ENCODE measurements at places on chromosomes 1 and 21.

GRCh38 chr1:59570524-59570923 is 244.2 kb upstream of the HOOK1 start:
- DNase-seq, result no peak

DNA sequence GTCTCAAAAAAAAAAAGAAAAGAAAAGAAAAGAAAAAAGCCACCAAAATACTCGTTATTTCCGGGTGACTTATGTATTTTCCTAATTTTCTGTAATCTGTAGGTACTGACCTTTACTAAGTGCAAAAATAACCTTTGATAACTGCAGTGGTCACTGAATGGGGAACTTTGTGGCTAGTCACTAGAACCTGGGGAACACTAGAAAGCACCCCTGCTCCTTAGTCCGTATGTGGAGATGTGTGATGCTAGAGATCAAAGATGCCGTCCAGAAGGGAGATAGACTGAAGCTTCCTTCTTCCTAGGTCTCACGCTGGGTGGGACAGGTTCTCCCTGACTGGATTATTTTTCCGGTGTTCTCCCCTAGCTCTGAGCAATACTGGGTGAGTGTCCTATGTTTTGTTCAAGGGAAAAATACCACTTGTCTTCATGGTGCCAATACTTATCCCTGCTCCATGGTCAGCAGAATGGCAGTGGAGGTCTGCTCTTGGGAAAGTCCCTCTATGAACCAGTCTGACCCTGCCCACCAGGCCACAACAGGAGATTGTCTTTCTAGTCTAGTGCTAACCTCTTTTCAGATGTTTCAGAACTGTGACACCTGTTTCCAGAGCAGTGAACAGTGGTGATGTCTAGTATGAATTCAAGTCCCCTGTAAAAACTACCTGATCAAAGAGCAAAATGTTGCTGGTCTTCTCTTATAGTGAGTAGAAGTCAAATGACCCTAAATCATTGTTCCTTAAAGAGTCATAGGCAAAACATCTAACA is 39.9 kb downstream of the GTF2B start:
- DNase-seq, result no peak

DNA sequence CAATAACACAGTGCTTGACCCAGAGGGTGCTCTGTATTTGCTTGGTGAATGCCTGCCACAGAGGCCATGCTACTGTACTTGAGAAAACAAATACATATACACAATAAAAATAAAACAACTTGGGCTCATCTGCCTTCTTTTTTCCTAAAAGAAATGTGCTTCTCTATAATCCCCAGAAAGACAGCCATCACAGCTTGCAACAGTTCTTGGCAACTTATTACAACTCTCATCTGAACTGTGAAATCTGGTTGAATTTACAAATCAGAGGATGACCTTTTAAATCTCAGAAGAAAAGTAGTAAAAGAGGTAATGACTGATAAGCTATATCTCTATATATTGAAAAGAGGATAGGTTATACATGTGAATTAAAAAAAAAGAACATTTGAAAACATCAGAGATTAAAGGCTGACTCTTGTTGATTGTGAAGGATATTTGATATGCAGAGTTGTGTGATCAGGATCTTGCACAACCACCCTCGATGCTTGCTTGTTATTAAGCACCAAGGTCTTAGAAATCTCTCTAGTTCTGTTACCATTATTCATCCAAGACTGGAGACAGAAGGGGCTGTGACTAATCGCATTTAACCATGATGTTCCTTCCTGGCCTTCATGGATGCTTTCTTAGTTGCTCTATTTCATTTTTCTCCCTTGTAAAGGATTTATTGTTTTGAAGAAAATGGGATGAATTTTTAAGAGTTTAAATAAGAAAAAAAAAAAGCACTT is 213.4 kb downstream of the APP start:
- no peak for DNase-seq

DNA sequence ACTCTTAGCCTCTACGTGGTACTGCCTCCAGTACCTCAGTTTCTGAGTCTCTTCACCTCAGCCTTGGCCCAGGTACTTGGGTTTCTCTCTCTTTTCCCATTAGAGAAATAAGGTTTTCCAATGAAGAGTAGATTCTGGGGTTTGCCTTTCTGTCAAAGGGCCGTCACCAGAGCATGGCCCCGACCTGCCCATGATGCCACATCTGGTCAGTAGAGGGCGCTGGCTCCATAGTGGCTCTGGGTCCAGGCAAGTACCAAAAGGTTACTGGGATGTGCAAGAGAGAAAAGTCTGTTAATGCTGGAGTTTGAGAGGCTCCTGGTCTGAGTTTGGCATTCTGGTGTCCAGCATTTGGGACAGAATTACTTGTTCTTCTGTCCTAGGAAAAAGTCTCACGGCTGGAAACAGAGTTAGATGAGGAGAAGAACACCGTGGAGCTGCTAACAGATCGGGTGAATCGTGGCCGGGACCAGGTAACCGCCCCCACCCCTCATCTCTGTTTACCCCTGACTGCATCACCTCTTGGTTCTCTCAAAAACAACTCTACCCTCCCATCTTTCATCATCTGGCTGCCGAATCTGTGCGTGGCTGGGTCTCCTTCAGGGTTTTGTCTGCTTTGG is 5.3 kb upstream of the TUFT1 start:
- peak; percentile 54 for DNase-seq

GRCh38 chr1:1123581-1124507 is 8.0 kb upstream of the C1orf159 start:
- DNase-seq, result no peak

DNA sequence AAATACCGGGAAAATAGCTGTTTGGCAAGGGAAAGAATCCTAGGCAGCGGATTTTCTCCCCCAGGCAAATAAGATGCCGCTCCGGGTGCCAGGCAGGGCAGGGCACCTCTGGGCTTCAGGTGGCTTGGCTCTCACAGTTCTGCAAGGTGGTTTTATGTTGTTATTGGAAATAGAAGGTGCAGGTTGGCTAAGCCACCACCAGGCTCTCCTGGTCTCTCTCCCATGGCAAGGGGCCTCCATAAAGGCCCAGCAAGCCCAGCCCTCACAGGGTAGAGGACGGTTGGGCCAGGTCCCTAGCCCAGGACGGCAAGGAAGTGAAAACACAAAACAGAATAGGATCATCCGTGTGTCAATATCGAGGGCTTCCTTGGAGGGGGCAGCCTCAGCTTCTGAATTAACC is 37.6 kb upstream of the GPR153 start:
- no peak for DNase-seq

GRCh38 chr21:35163411-35163810 is 114.3 kb upstream of the RUNX1 start:
- no peak for DNase-seq

DNA sequence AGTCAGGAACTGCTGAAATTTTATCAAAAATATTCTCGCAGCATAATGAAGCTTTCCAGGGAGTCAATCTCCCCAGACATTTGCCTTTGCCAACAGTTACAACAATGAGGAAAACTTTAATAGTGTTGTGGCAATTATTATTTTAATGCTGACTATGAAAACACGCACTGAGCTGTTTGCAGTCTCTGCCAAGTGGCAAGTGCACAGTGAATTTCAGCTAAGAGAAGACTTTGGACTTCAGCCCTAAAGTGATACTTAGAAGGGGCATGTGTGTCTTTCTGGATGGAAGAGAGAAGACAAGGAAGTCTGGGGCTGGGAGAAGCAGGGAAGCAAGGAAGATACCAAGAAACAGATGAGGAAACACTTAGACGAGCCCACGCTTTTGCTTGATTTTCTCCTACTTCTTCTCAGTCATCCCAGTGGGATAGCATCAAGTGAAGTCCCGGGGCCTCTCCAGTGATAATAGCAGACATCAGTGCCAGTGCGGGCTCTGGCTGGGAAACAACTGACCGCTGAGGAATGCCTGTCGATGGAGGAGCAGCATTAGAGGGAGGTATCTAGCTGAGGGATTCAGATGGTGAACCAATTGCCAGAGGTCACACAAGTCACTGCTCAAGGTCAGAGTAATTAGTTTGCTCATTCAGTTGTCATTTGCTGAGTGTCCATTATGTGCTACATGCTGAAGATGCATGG is 196.3 kb downstream of the TTLL7 start:
- no peak for DNase-seq

- DNase-seq, result no peak
Measured at GRCh38 chr1:193846876-193847604, 660.6 kb upstream of the B3GALT2 start.

- DNase-seq, result no peak
Measured at GRCh38 chr1:73537400-73537799, 660.6 kb downstream of the LRRIQ3 start.

- DNase-seq, result no peak
Measured at GRCh38 chr1:225447650-225448089, 19.8 kb upstream of the LBR start.

All from stimulated activated CD8-positive, alpha-beta memory T cell treated with anti-CD3 and anti-CD28 coated beads, Interleukin-4, amount 100 ng/mL, for 1 hour (primary cell).